ENCODE measurements at places on chromosomes 7 and 10.
A peak's percentile ranks its signal among the peaks of the same experiment; 100 is the strongest.

- DNase-seq, result no peak
Observed at GRCh38 chr7:155470686-155471638, 13.0 kb downstream of the EN2 start.

- no peak for DNase-seq
Observed at GRCh38 chr10:114822444-114823076, 980 bp downstream of the FHIP2A start.

- DNase-seq, result no peak
Observed at GRCh38 chr10:6177880-6178281, 24.9 kb upstream of the PFKFB3 start.

- no peak for DNase-seq
Observed at GRCh38 chr10:9342885-9343570, 1288.5 kb downstream of the GATA3 start.

- peak; percentile 81 for DNase-seq
Observed at GRCh38 chr7:158824028-158824427, 5.3 kb downstream of the ESYT2 start.

DNA sequence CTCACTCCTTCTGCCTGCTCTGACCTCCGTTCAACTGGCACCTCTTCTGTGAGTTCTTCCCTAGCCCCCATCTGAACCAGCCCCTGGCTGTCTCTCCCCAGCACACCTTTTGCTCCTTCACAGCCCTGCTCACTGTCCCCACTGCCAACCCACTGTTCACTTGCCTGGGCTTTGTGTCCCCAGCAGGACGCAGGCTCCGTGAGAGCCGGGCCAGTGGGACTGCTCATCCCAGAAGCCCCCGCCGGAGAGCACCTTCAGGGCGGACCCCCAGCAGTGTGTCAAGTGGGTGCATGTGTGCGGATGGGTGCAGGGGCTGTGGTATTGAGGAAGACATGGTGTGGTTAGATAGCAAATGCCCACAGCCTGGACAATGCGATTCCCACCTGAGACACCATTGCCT, 148.4 kb upstream of the RNF32 start:
- no peak for DNase-seq

- no peak for DNase-seq
Observed at GRCh38 chr10:104774234-104774633, 133.1 kb downstream of the SORCS3 start.

GRCh38 chr10:74987339-74988053, 124.0 kb upstream of the SAMD8 start:
- DNase-seq, result no peak

- DNase-seq, result no peak
Observed at GRCh38 chr7:144437370-144438191, 34.1 kb upstream of the NOBOX start.

DNA sequence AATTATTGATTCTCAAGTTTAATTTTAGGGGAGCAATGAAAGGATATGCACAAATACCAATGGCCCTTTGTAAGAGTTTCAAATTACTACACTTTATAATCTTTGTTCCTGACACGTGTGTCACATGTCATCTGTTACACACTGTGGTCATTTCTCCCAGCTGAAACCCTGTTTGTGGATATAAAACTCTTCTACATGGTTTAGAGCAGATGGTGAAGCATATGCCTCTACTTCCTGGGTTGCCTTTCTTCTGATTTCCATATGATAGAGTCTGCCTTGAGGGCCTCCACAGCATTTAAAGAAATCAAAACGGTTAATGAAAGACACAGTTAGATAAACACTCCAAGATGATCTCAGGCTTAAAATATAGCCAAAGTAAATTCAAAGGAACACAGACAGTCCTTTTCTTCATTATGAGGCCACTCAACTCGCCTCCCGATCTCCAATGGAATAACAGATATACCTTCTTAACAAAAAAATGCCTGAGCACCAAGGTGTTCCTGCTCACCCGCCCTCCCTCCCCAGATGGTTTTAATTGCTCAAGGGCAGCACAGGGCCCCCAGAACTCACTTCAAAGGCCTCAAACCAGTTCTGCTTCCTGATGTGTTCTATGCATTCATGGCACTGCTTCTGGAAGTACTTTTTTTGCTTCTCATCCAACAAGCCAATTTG, 75.0 kb downstream of the CPVL start:
- DNase-seq, result no peak

DNA sequence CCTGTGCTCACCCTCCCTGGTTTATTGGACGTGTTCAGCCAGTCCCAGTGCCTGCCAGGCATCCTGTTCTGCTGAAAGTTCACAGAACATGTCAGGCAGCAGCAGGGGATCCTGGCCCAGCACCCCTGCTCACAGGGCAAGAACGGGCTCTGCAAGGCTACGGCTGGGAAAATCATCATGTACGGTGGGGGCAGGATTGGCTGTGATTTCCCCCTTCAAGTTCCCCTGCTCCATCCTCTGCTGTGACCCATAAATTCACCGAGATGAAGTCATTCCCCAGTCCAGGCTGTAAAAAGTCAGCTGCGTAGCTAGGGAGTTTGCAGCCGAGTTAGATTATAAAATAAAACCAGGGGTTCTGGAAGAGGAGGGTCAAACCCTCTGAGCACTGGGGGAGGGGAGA, 484.1 kb upstream of the ZMIZ1 start:
- DNase-seq, result no peak

DNA sequence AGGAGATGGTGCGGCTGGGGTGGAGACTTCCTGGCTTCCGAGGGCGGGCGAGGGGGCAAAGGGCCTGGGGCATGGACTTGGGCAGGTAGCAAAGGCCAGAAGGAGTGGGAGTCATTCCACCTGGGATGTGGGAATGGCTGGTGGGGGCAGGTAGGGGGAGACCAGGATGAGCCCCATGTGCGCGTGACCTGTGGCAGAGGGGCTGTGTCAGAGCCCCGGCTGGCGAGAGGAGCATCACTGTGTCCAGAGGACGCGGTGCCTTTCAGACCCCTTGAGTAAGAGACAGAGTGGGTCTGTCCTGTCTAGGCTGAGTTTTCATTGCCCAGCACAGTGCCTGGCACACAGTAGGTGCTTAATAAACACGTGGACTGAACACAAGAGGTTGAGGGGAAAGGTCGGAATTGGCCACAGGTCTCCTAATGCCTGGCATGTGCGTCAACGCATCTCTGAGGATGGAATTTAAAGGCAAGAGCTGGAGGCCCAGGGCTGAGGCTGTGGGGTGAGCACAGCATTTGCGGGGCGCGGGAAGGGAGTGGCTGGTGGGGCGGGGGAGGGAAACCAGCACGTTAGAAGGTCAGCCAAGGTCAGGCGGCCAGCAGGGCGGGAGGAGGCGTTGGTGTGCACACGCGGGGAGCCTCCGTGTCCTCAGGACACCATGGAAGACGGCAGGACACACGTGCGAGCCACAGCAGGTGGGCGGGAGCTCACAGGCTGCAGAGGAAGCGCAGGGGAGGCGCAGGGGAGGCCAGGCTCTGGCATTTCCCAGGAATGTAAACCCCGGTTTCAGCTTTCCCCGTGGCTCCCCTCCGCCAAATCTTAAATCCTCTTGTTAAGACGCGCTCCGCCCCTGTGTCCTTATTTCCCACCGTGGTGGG, 51.8 kb downstream of the CUX1 start:
- DNase-seq, result no peak

DNA sequence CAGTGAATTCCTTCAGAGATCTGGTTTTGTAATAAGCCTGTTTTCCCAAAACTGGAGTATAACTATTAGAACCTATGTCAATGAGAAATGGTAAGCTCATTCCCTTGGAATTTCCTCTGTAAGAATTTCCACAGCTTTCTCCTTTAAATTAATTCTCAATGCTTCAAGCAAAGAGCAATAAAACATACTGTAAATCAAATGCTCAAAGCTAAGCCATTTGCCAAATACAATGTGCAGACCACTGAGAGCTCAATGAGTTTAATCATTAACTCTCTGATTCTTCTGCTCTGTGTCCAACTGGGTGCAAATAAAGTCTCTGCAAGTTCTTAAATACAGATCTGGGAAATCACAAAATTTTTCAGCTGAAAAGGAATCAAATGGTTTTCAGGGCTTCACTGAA, 227.6 kb upstream of the IMMP2L start:
- no peak for DNase-seq

DNA sequence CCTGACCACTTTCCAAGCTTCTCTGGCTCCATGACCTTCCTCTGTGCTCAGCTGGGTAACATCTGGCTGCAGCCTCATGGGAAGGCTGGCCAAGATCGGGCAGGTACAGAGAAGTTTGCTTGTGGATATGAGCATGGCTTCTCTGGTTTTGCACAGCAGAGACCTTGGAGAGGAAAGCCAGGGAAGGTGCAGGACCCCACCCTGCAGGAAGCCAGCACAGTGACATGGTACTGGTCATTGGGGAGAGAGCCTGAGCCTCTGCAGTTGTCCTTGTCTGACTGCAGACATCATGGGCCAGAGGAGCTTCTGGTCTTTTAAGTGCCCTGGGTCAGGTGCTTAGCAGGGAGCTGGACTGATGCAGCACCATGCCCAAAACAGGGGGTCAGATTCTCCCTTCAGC, 70.6 kb upstream of the LEP start:
- DNase-seq, result no peak

DNA sequence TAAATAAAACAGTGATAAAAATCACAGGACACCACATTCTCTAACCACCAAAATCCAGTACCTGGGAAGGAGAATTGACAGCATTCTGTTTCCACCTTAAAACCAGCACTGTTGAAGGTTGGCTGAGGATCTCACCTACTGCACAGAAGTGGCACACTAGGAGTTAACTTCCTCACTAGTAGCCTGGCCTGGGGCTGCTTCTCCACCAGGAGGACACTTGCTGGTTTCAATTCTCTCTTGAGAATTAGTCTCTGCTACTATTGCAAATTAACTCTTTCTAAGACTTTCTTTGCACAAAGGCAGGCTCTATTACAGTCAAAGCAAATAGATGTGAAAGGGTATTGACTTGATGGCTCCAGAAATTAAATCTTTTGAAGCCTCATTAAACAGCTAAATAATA, 2.3 kb upstream of the CTTNBP2 start:
- DNase-seq, result no peak

GRCh38 chr10:90885176-90885575, 13.4 kb downstream of the RPP30 start:
- DNase-seq, result no peak

DNA sequence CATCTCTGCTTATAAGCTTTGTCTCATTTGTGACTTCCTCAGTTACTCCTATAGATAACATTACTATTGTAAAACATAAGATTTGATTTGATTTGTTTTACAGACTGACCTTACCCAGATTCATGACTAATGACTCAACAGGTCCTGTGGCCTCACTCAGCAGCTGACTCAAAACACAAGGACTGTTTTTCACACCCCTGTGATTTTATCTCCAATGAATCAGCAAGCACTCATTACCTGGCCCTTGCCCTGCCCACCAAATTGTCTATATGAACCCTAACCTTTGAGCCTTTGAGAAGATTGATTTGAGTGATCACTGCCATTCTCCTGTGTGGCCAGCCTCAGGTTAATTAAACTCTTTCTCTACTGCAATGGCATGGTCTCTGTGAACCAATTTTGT, 1064.6 kb upstream of the LRRTM3 start:
- DNase-seq, result no peak

DNA sequence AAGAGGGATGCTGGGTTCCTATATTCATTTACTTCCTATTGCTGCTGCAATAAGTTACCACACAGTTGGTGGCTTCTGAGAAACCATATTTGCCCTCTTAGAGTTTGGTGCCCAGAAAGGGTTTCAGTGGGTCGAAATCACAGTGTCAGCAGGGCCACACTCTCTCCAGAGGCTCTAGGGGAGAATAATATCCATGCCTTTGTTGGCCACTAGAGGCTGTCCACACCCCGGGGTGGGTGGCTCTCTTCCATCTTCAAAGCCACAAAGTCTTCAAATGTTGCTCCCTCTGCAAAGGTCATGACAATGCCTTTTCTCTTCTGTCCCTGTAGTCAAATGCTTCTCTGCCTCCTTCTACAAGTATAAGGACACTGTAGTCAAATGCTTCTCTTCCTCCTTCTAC, 989.4 kb downstream of the CCSER2 start:
- DNase-seq, result no peak

DNA sequence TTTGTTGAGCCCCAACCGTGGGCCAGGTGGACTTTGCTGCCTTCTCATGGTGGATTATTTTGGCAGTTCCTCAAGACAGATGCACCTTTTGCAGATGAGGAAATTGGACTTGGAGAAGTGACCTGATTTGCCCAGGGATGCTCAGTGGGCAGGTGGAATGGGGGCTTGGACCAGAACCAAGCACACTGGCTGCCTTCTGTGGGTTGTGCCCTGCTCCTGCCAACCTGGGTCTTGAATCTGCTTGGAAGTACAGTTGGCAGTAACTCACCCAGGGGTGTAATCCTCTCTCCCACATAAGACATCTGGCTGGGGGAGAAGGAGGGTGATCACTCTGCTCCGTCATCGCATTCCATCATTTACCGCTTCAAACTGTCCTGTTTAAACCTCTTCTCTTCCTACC, 110.5 kb upstream of the GPR26 start:
- DNase-seq, result no peak

DNA sequence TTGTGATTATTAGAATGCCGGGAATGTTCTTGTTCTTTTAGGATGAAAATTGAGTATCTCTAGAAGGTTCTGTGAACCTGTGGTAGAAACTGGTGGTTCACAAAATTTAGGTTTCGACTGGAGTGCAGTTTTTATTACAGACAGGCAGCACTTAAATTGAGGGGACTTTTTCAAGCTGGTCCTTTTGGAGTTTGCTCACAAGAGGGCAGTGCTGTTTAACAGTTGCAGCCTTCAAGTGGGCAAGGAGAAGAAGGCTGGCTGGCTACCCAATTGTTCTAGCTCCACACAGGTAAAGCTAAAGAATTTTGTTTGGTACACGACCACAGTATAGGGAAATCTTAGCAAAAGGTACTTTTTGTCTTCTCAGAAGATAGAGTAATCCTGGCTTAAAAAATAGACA, 233.6 kb downstream of the SNX13 start:
- no peak for DNase-seq

GRCh38 chr10:127012769-127013152, 107.5 kb downstream of the DOCK1 start:
- no peak for DNase-seq

GRCh38 chr7:66016131-66016461, 34.1 kb upstream of the GUSB start:
- no peak for DNase-seq

DNA sequence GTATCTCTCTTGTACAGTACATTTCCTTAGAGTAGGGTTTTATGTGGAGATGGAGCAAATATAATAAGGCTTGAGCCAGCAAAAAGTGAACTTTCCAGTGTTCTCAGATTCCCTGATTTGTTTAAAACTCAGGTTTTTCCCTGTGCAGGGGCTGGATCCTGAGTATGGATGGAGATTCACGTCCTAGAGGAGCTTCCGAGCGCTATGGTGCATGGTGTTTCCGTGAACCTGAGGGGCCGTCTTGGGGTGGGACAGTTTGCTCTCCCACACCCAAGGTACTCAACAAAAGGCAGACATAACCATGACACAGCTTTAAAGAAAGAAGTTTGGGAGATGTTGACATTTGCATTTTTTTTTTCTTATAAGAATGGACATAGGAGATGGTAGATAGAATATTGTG, 122.5 kb downstream of the SEC23IP start:
- no peak for DNase-seq

DNA sequence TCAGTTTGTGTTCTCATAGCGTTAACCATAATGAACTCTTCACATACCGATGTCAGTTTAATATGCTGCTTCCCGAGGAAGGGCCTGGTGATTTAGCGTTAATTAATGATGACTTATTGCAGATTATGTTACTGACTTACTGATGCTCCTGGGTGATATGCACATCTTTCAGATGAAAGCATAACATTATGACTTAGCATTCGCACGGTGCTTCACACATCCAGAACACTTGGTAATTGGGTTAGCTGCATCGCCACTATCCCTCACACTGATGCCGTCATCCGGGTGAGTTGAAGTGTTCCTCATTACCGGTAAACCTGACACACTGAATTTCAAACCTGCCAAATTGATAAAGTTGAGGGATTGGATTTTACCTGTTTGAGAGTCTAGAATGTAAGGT, 239.0 kb upstream of the PODXL start:
- DNase-seq, result no peak
